ENCODE measurements at places on chromosomes 2 and 18.
A peak's percentile ranks its signal among the peaks of the same experiment; 100 is the strongest.

- DNase-seq = no peak
These were observed 250.2 kb downstream of the ALPK2 start for GRCh38 chr18:58378411-58379379.

DNA sequence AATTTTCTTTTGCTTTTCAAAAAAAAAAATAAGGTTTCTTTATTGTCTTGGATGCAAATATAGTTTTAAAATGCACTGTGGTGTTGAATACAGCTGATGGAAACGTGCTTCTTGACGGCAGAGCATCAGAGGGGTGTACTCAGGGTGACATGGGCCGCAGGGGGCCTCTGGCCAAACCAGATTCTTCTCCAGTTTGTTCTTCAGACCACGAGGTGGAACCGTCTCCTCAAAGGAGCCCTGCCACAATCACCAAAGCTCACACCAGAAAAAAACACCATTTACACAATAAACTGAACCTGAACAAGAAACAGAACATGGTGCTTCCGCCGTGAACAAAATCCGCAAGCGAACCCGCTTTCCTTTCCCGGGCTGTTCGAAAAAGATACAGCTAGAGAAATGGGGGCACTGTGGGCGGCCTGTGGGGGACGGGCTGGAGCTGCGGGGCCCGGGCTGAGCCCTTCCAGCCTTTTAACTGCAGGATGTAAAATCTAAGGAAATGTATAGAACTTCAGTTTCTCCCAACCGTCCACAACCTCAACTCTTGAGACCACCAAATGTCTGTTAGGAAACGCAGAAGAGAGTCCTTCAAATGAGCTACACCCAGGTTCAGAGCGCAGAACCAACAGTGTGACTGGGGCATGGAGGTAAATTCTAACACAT is 34.5 kb downstream of the PSMG2 start:
- DNase-seq = no peak

GRCh38 chr18:64639536-64639935 is 490.6 kb upstream of the LINC00305 start:
- no peak for DNase-seq

- DNase-seq = no peak
These were observed 74.5 kb upstream of the B3GNT7 start for GRCh38 chr2:231321021-231321420.

- DNase-seq = no peak
These were observed 28.0 kb upstream of the EDAR start for GRCh38 chr2:109017017-109017416.

- peak; percentile 34 for DNase-seq
These were observed 26.9 kb downstream of the AGAP1 start for GRCh38 chr2:235520787-235521186.

- DNase-seq = peak; percentile 30
These were observed 38.1 kb downstream of the SLC39A10 start for GRCh38 chr2:195695002-195695631.

GRCh38 chr18:12049978-12050811 is 43.4 kb upstream of the ANKRD62 start:
- no peak for DNase-seq

DNA sequence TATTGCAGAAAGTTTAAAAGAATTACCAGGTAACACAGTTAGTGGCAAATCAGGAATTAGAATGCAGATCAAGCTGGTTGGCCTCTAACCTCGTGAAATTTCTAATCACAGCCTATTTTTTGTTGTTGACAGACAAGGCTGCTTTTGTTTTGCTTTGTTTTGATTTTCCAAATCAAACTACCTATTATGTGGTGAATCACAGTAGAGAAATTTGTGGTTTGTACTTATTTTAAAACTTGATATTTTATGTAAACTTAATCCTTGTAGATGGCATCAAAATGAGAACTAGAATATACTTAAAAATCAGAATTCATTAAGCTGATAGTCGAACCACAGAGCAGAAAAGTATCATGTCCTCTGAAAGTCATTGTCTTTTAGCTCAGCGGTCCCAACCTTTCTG is 258.1 kb downstream of the CTNNA2 start:
- no peak for DNase-seq

DNA sequence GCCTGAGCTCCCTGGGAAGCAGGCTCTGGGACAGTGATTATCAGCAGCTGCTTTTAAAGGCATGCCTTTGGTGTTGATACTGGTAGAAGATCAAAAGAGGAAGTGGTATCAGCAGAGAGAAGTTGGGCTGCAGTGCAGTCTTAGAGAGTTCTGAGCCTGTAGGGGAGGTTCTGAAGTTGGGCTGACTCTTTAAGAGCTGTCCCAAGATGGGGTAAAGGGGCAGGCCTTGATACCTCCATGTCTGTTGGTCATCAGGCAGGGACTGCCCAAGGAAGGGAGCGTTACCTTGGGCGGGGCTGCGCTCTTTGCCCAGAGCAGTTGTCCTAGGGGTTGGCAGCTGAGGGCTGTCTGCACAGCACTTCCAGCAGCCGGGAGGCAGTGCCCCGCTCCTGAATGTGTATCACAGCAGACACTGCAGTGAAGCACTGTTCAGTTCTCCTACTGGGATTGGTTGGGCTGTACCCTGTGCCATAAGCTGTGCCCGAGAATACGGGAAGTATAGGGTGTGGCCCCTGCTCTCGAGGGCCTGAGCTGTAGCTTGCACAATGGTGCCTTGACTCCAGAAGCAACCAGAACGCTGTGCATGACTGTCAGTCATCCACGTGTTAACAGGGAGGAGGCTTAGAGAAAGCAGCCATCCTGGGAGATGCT is 177.0 kb downstream of the CTIF start:
- no peak for DNase-seq

- no peak for DNase-seq
These were observed 263.3 kb upstream of the CXCR4 start for GRCh38 chr2:136381245-136381644.

Measured in SJCRH30 (cell line).